IMR-90 (cell line): ENCODE measurements at places on chromosomes 12 and 14.

GRCh38 chr14:102994689-102995088 lies 62.7 kb downstream of the CDC42BPB start:
- DNase-seq = no peak

- DNase-seq = no peak
Observed at GRCh38 chr12:61821381-61821780, 438.8 kb upstream of the USP15 start.

- DNase-seq = no peak
Observed at GRCh38 chr12:41190338-41190737, 2.2 kb downstream of the PDZRN4 start.

DNA sequence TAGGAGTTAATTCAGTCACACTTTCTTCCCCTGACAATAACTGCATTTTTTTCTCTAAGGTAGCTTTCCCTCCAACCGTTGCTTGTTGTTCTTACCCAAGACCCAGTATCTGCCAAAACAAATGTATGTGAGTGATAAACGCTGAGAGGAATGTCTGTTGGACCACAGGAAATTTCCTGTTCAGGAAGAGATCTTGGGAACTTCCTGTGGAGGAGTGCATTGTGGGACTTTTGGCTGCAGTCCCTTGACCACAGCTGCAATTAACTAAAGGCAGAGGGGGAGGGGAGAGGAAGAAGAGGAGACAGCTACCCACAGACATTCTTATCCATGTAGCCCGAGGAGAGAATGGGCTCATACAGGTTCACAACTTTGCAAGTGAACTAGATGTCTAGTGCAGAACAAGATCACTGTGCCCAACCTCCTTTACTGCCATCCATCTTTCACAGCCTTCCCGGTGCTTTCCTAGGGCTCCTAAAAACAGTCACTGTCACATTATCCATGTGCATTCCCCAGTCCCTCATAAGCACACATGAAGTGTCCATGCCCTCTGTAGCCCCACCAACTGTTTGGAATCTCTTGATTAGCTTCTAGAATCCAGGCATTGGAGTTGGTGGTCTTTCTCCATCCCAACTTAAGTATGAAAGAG lies 149.5 kb downstream of the ETV6 start:
- DNase-seq = peak; percentile 88

- DNase-seq = no peak
Observed at GRCh38 chr14:101181446-101182313, 278.2 kb upstream of the RTL1 start.

DNA sequence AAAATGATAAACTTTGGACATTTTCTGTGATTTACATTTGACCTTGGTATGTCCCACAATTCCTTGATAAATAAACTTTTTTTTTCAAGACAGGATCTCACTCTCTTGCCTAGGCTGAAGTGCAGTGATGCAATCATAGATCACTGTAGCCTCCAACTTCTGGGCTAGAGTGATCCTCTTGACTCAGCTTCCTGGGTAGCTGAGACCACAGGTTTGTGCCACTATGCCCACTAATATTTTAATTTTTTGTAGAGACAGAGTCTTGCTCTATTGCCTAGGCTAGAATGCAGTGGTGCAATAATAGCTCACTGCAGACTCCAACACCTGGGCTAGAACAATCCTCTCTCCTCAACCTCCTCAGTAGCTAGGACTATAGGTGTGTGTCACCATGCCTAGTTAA lies 79.1 kb upstream of the PTGDR start:
- DNase-seq = no peak

GRCh38 chr12:87812030-87812429 lies 217.2 kb downstream of the C12orf50 start:
- peak; percentile 54 for DNase-seq

DNA sequence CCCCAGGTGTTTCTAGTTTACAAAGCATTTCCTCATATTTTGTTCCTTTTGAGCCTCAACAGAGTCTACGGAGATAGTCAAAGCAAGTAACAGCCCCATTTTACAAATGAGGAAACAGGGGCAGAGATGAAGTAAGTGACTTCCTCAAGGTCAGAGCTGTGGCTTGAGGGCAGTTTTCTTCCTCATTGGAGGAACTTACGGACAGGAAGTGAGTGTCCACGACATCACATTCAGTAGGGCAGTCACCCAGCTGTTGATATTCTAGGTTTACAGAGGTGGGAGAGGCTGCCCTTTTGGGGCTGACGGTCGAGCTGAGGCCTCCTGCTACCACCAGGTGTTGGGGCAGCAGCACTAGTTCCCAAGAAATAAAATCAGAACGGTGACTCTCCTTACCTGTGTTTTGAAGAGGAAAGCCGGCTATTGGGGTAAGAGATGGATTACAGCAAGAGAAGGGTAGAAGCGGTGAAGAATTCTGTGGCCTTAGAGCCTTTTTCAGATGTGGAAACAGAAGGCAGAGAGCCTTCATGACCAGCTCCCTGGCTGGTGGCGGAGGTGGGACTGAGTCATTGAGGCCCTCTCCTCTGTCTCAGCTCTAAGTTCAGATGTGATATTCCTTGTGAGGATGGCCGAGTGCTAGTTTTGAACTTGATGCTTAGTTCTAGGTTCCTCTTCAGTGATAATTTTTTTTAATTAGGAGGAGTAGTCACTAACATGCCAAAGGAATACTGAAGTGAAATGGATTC lies 41.7 kb downstream of the SUSD6 start:
- peak; percentile 47 for DNase-seq

DNA sequence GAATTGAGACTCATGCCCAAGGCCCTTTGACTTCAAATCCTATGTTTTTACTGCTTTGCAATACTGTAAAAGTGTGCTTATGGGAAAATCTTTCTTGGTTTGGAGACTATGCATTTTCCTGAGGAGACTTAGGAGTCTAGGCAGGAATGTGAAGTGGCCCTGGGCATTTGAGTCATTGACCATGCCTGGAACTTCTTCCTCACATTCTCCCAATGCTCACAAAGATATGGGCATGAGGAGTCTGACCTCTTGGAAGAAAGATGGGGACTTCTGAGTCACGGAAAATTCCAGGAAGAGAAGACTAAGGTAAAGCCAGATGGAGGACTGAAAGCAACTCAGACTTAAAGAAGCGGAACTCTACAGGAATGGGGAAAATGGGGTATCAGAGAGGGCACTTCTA lies 38.2 kb upstream of the ZNF641 start:
- peak; percentile 8 for DNase-seq

DNA sequence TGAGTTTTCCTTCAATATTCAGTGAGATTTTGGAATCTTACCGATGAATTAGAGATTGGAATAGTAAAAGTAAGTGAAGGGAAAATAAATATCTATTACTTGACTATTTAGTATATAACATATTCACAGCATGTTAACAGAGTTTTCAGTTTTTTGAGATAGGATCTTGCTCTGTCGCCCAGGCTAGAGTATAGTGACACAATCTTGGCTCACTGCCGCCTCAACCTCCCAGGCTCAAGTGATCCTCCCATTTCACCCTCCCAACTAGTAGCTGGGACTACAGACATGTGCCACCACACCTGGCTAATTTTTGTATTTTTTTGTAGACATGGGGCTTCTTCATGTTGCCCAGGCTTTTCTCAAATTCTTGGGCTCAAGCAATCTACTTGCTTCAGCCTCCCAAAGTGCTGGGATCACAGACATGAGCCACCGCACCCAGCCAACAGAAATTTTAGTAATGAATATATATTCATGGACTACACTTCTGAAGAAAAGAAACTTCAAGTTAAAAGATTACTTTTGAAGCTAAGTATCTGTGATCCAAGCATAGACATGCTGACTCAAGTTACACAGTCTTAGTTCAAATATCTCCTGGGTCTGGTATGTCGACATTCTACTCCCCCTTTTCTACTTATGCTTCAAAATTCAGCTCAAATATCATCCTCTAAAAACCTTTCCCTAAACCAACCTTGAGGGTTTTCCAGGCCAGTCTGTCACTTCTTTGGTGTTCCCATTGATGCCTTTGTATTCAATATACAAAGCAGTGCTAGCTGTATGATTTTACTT lies 13.8 kb downstream of the UBE2N start:
- peak; percentile 80 for DNase-seq

DNA sequence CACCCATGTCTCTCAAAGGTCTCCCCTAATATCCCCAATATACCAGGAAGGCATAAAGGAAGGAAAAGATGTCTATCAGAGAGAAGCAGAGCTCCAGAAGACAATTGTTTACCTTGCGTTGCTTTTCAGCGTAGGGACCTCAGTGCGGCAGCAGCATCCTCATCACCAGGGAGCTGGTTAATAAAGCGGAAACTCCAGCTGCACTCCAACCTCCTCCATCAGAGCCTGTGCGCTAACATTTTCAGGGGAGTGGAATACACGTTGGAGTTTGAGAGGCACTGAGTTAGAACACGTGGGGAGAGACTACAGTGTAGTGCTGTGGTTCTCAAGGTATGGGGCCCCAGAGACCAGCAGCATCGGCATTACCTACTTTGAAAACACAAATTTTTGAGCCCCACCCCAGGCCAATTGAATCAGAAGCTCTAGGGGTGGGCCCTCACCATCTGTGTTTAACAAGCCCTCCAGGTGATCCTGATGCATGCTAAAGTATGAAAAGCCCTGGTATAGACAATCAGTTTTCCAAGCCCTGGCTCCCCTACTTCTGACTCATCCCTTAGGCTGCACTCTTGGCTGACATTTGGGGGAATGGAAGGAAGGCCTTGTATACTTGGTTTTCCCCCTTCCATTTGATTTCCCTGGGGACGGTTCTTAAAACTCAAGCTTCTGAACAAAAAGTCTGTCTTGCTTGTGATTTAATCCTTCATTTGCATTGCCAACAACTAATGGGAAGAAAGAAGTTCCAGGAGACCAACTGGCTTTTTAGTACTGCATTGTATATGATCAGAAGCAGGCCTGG lies 419.0 kb upstream of the CCDC196 start:
- DNase-seq = no peak

GRCh38 chr14:65095633-65096205 lies 6.6 kb downstream of the MAX start:
- peak; percentile 74 for DNase-seq

- DNase-seq = no peak
Observed at GRCh38 chr12:2113119-2113912, 60.5 kb downstream of the CACNA1C start.

- peak; percentile 67 for DNase-seq
Observed at GRCh38 chr14:22977684-22978486, 4.5 kb downstream of the AJUBA start.

DNA sequence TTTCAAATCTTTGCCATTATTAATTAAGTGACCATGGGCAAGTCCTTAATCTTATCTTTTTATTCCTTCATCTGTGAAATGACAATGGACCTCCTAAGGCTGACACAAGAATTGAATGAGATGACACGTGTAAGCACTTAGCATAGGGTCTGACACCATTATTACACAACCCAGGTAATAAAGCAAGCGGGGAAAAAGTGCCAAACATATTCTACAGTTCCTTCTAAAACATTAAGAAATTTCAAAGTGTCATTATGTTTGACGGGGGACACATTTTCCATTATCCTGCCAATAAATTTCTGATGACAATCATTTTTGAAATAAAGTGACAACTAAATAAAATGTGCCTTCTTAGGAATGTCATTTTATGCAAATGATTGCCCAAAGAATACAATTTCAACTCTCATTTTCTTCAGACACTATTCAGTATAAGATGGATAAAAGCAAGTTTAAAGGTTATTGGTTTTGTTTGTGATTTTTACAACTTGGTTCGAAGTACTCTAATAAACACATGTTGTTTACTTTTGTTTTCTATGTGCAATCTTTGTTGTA lies 3.0 kb downstream of the ANKS1B start:
- DNase-seq = no peak

DNA sequence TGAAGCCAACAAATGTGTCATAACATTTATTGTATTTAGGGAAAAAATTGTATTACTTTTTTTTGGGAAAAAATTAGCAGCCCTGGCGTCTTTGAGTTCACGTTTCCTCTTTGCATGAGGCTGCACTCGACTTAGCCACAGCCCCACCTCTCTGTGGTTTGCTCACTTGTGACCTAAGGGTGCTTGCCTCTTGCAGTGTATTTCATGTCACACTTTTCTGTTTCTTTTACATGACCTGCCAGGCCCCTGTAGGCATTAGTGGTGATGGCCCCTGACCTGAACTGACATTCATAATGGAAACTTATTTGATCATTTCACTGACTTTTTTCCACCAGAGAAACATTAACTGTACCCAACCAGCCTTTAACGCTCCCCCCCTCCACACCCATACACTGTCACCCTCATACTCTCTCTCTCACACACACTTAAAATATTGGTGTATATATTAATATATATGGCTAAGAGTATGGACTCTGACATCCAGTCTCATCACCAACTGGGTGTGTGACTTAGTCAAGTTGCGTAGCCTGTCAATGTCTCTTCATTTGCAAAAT lies 122.9 kb downstream of the PRKCH start:
- no peak for DNase-seq

DNA sequence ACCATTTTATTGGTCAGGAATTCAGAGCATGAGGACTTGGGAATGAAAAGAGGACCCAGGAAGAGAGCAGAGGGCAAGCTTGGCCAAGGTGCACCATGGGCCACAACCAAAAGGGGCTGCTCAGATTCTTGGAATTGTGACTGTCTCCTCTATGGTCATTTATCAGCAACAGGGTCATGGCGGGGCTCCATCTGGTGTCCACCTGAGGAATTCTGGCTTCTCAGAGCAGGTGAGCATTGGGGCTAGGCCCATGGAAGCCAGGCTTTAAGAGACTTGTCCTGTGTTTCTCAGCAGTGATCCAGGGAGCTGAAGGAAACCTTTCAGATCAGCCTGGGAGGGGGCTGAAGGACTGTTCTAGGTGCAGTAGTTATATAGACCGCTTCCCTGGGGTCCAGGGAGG lies 2.6 kb upstream of the RIN3 start:
- DNase-seq = no peak

GRCh38 chr12:107379852-107380567 lies 286.7 kb upstream of the CRY1 start:
- DNase-seq = peak; percentile 46

DNA sequence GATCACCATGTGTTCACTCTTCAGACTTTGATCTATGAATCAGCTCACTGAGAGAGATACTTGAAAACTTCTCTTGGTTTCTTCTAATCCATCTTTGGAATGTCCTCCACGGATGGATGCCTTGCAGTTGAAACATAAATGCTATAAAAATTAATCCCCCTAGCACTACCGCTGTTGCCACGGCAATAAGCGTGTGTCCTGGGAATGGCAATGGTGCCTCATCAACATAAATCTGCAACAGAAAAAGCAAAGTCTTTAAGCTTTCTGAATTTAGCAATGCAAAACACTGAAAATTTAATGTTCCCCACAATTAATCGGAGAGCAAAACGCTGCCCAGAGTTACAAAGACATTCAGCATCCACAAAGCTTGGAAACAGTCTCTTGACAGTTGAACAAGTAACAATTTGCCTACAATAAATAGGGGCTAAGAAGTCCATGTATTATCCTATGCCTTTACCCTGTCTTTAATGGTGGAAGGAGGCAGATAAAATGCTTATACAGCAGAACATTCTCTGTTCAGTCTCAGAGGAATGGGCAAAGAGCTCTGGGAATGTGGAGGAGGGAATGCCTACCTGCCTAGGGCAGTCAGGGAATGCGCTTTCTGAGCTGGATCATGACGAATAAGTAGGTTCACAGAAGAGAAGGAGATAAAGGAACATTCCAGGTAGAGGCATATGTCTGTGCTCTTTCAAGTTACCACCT lies 70.9 kb upstream of the PPP4R3A start:
- DNase-seq = no peak
